ENCODE measurements at places on chromosomes 6 and 20.
A peak's percentile ranks its signal among the peaks of the same experiment; 100 is the strongest.

GRCh38 chr6:127816643-127817042 lies 84.2 kb downstream of the THEMIS start:
- no peak for DNase-seq

DNA sequence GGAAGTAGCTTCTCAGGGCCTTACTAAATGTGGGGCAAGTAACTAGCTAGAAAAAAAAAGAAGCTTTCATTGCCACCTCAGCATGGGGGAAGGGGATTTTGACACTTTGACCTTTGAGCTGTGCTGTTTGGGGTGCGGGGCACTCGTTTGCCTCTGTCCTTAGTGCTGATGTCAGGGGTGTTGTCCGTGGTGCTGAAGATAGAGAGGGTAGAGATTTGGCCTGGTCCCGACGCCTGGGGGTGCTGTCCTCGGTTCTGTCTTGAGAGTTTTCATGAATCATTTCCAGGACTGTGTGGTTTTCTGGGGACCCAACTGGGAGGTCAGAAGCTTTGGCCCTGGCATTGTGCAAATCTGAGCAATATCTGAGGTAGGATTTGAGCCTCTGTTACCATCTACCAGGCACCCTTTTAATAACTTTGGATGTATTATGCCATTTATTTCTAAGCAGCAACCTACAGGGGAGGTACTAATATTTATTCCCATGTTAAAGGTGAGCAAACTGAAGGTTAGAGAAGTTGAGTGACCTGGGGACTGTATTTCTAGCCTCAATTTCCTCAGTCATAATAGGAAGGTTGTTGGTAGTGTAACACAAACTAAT lies 78.0 kb downstream of the DLGAP4 start:
- peak; percentile 92 for DNase-seq

DNA sequence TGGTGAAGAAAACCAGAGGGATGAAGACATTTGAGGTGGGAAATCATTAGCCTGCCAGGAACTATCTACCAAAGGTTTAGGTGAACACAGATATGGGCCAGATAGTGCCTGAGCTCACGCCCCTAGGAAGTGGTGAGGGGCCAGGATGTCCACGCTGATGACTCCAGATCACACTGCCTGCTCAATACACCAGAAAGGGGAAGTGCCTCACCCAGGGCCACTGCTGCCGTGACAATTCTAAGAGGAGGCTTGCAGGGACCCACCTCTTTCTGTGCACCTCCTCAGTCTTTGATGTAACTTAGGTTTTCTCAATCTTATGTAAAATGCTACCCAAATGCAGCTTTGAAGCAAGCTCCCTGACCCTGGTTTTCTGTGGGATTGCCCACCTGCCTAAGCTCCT lies 5.4 kb upstream of the RAB44 start:
- DNase-seq: no peak

DNA sequence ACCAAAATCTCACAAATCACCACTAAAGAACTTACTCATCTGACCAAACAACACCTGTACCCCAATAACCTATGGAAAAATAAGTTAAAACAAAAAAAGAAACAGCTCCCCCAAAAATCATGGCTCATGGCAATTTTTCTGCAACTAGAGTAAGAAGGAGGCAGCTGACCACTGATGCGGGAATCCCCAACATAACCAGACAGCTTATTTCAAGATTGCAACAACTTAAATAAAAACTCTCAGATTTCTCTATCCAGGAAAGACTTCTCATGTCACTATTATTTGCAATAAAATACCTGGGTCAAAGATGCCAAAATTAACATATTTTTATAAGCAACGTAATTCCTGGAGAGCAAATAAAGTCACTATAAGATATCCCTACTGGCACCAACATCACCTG lies 128.1 kb upstream of the LY86 start:
- DNase-seq: no peak

DNA sequence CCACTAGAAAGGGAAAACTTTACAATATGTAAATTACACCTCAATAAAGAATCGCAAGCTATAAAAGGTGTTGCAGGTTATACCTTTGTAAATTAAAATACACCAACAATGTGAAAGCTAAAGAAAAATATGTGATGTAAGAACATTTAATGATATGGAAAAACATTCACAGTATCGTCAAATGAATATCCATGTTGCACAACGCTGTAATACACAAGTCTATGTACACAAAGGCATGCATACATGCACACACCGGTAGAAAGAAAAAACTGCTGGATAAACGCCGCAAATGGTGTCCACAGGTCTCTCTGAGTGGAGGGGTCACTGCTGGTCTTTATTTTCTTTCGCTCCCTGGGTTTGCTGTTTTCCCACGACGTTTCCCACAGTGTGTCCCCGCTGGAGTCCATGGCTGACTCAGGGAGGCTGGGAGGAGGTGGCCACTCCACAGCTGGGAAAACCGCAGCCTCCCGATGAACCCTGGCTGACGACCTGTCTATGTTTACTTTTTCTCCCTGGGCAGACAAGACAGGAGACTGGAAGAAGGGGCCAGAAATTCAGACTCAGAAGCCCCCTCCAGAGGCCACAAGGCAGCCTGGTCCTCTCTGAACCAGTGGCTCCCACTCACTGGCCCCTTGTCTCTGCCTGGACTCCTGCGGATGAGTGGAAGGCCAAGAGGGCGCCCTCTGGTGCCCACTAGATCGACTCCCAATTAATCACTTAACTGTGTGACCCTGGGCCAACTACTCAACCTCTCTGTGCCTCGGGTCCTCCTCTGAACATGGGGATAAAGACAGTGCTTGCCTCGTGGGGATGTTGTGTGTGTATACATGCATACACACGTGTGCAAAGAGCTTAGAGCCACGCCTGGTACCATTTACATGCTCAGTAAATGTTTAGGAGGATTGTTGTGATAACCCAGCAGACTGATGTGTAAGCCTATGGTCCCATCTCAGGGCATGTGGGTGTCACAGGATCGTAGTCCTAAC lies 12.8 kb upstream of the BPI start:
- peak; percentile 77 for DNase-seq

GRCh38 chr6:2942914-2943563 lies 28.3 kb downstream of the SERPINB6 start:
- DNase-seq: no peak

- DNase-seq: no peak
Observed at GRCh38 chr6:158416883-158417759, 104.9 kb downstream of the TULP4 start.

DNA sequence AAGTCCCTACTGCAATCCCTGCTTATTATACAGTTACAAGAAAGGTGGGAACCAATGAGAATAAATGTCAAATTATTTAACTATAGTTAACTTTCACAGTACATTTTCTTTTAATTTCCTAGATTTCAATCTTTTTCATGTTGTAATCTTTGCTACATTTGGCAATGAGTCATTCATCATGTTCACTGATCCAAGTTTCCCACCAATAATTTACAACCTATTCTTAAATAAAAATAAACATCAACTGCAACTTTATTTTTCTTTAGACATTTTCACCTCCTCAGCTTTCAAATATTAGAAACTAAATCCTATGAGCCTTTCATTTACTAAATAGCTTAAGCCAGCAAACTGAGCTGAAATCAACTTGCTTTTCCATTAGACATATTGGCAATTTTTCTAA lies 541.3 kb upstream of the BTBD3 start:
- DNase-seq: no peak

- DNase-seq: no peak
Observed at GRCh38 chr6:28871335-28872156, 52.2 kb downstream of the TRIM27 start.

DNA sequence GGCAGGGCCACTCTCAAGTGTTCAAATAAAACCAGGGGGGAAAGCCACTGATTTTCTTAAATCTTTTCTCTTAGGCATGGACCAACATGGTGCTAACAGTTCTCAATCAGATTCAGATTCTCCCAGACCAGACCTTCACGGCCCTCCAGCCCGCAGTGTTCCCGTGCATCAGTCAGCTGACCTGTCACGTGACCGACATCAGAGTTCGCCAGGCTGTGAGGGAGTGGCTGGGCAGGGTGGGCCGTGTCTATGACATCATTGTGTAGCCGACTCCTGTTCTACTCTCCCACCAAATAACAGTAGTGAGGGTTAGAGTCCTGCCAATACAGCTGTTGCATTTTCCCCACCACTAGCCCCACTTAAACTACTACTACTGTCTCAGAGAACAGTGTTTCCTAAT lies 41.5 kb upstream of the SMIM28 start:
- no peak for DNase-seq

GRCh38 chr6:164870164-164870563 lies 439.2 kb downstream of the C6orf118 start:
- no peak for DNase-seq

GRCh38 chr6:125810445-125810844 lies 19.7 kb downstream of the NCOA7 start:
- DNase-seq: no peak

- DNase-seq: no peak
Observed at GRCh38 chr6:154407440-154407839, 50.8 kb upstream of the IPCEF1 start.

GRCh38 chr6:143811501-143812157 lies 31.5 kb upstream of the LTV1 start:
- DNase-seq: no peak
